ENCODE measurements at places on chromosomes 3 and 15.

- DNase-seq: no peak
Observed at GRCh38 chr15:36301947-36302346, 277.5 kb upstream of the CDIN1 start.

GRCh38 chr3:120147072-120147871 lies 53.0 kb upstream of the GSK3B start:
- DNase-seq: no peak

- no peak for DNase-seq
Observed at GRCh38 chr3:6229778-6230410, 631.0 kb upstream of the GRM7 start.

DNA sequence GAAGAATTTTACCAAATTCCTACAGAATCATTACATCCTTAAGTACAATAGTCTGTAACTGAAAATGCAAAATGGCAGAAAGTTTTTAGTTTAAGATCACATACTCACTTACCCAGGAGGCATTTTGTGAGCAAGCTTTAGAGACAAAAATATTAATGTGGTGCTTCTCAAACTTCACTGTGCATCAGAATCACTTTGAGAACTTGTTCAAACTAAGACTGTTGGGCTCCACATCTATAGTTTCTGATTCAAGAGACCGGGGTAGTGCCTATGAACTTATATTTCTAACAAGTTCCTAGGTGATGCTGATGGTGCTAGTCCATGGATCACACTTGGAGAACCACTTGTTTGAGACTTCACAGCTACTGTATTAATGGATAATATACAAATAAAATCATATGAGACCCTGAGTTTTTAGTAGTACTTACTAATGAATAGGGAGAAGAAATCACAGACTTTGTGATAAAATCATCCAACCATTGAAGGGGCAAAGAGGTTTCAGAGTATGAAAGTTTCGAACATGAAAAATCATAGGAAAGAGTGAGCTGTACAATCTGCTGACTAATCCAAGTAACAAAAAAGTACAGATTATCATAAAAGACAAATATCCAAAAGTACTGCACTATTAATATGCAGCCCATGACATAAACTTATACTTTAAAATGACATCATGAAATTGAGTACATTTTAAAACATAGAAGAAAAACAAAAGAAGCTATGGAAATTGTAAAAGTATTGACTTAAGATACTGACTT lies 110.3 kb downstream of the ADAM10 start:
- no peak for DNase-seq

- DNase-seq: no peak
Observed at GRCh38 chr15:27679731-27680471, 419.2 kb downstream of the OCA2 start.
